ENCODE measurements at places on chromosomes 1 and 21.

DNA sequence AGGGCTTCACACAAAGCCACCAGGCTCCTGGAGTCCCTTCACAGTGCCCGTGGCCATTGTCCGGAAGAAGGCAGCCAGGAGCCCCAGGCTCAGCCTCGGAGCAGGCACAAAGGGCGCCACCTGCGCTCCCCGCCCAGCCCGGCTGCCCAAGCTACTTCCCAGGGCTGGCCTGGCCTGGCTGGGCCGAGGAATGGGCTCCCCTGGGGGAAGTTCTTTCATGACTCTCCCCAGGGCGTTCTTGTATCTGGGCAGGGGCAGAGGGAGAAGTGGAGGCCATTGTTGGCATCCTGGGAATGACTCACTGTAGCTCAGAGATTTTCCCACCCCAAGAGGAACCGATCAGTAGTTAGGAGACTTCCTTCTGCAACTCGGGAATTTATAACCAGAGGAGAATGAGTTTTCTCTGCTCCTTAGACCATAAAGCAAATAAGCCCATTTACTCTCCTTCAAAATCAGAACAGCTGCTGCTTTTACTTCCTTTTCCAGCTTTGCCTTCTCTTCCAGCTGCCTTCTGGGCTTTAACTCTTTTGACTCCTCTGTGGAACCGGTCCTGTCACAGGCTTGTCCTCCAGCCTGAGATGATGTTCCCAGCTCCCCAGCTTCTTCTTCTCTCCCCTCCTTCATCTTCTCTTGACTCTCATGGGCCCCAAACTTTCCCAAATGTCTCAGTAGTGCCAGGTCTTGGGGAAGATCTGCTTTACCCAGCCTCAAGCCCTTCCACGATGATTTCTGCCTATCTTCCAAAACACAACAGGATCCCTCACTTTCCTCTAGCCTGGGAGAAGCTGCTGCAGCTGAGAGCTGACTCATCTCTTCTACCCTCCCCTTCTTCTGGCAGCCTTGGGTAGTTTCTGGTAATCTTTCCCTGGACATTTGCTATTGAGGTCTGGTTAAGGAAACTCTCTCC, 118.7 kb upstream of the CD34 start:
- no peak for DNase-seq

- DNase-seq = no peak
These were observed 21.2 kb downstream of the IQGAP3 start for GRCh38 chr1:156551066-156551643.

DNA sequence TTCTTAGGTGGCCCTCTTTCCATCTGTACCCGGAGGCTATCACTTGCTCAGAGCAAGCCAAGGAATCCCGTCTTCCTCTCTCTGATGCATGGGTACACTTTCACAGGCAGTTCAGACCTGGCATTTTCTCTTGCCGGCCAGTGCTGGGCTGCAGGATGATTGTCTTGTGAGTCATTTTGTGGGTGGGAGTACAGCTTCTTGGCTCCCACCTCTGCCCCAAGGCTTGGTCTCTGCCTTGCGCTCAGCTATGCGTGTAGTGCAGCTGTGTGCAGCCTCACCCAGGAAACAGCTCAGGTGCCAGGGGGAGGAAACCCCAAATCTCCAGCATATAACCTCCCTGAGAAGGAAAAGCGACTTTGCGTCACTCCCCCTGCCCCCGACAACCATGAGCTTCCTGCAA, 3.9 kb upstream of the AJAP1 start:
- no peak for DNase-seq

DNA sequence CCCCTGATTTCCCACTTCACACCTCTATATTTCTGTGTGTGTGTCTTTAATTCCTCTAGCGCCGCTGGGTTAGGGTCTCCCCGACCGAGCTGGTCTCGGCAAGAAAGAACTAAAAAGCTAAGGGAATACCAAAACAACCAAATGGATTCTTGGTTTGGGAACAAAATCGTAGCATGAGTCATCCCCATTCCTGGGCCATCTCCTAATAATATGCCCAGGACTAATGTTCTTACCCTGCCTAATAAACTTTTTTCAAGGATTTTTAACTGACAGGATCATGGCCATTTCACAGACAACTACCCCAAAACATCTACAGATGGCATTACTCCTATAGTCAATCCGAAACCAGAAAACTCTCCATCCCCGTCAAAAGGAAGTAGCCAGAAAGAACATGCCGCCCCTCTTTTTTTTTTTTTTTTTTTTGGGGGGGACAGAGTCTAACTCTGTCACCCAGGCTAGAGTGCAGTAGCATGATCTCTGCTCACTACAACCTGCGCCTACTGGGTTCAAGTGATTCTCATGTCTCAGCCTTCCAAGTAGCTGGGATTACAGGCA, 4.1 kb upstream of the HPDL start:
- no peak for DNase-seq

GRCh38 chr1:111199881-111200801, at the start of gene DENND2D:
Gene DENND2D (minus strand): TSS chr1:111200646. CDS start chr1:111200459, 187 bp downstream.
- no peak for DNase-seq

Data from caudate nucleus (tissue), 63 donors.